AG04450 (cell line): ENCODE measurements at places on chromosomes 7 and 10. TPM values are rescaled to one million over a fixed set of nuclear protein-coding genes. Genes with fewer than 3 reads are reported as not detected.

The KCNMA1 gene
- polyA plus RNA-seq: 58.8 and 60.0 TPM in 2 replicates

The KCP gene
- 0.04 and 0.05 TPM in 2 replicates for polyA plus RNA-seq

The SEMA3A gene
- 61.9 and 80.2 TPM in 2 replicates for polyA plus RNA-seq

The IGFBP1 gene
- polyA plus RNA-seq: 0.07 TPM in 1 of 2 replicates, not detected in the other

- DNase-seq: no peak
Observed at GRCh38 chr10:22370320-22370719, 25.0 kb downstream of the SPAG6 start.

The PPP1R3C gene
- 42.2 and 51.1 TPM in 2 replicates for polyA plus RNA-seq

The DLG5 gene
- 16.3 and 21.9 TPM in 2 replicates for polyA plus RNA-seq

- DNase-seq: no peak
Observed at GRCh38 chr10:77075926-77076325, 561.7 kb downstream of the KCNMA1 start.

The AKR1E2 gene
- 1.3 and 1.4 TPM in 2 replicates for polyA plus RNA-seq

The FAM180A gene
- polyA plus RNA-seq: 5.5 TPM in 2 replicates

The ZDHHC6 gene
- 26.2 and 37.5 TPM in 2 replicates for polyA plus RNA-seq

The CALCR gene
- not detected in 2 replicates for polyA plus RNA-seq

The SLC13A4 gene
- polyA plus RNA-seq: 0.09 and 0.32 TPM in 2 replicates

- no peak for DNase-seq
Observed at GRCh38 chr7:135490783-135491182, 19.1 kb downstream of the CNOT4 start.

The LRRC18 gene
- not detected in 2 replicates for polyA plus RNA-seq

GRCh38 chr7:22647451-22648257, 79.3 kb upstream of the IL6 start:
- peak; percentile 83 for DNase-seq

DNA sequence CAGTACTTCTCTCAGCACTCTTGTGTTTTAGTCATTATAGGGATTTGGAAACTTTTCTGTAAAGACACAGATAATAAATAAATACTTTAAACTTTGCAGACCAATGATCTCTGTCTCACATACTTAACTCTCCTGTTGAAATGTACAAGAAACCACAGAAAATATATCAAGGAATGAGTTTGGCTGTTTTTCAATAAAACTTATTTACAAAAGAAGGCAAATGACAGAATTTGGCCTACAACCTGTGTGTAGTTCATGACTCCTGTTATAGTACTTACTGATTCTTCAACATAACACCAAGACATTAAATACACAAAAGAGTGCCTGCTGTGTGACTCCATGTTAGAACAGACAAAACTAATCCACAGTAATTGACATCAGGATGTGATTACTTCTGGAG, 510.0 kb upstream of the PHF14 start:
- DNase-seq: no peak

DNA sequence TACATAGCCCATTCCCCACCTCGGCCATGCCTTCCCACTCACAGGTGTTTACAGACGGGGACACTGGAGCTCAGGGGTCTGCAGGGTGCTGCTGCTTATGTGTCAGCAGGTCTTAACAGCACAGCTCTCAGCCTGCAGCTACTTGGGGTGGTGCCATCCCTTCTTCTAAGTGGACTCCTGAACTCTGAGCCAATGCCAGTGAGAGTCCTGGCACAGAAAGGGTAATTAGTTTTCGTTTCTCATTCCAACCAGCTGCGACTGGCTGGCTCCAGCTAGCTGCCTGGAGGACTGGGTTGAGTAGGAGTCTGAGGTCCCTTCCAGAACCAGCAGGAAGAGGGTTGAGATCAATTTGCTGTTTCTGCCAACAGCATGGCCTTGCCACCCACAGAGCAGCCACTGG, 88.3 kb upstream of the AGK start:
- DNase-seq: no peak

The SLC26A5 gene
- polyA plus RNA-seq: not detected in 2 replicates
